GOT3 (cell line): ENCODE measurements at places on chromosomes 6 and 20.
A peak's percentile ranks its signal among the peaks of the same experiment; 100 is the strongest.

DNA sequence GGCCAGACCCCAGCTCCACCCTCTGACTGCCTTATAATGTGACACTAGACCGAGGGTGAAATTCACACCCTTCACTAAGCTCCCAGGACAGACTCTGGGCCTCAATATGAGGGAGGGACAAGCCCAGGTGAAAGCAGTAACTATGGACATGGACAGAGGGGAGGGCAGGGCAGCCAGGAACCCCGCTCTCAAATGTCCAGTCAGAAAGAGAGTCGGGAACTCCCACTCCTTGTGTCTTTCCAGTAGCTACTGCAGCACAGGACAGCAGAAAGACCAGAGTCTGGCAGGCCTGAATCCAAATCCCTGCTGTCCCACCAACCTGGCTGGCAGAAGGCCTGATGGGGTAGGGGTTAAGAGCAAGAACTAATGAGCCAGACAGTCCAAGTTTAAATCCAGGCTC, 6.4 kb downstream of the C20orf96 start:
- no peak for DNase-seq

DNA sequence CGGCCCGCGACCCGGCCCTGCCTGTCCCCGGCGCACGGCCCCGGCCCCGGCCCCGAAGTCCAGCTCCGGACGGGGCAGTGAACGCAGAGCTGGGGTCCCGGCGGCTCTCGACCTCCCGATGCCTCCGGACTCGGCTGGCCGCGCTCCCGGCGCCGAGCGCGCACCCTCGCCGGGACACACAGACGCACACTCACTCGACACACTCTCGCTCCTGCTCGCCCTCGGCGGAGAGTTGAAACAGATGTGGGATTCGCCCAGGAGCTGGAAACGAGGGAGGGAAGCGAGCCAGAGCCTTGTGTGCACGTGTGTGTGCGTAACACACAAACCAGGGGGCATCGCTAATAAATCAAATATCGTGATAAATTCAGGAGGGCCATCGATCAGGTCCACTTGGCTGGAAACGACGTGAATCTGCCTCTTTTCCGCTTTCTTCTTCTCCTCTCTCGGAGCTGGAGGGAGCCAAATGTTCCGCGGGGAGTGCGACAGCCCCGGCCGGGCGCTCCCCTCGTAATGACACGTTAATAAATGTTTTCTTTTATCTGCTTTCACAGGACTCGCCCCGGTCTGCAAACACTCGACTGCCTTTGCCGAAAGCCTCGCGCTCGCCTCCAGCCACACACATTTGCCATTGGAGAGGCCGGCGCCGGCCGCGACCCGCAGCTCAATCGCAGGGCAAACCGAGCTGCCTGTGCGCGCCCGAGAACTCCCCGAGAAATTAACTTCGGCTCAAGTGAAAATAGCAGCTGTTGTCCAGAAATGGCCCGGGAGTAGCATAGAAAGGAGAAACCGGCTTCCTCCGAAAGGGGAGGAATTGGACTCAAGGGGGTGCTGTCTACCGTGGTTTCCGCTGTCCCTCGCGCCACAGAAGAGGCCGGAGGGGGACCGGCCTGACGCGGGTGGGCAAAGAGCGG, 828 bp upstream of the SULF2 start:
- DNase-seq: peak; percentile 36

DNA sequence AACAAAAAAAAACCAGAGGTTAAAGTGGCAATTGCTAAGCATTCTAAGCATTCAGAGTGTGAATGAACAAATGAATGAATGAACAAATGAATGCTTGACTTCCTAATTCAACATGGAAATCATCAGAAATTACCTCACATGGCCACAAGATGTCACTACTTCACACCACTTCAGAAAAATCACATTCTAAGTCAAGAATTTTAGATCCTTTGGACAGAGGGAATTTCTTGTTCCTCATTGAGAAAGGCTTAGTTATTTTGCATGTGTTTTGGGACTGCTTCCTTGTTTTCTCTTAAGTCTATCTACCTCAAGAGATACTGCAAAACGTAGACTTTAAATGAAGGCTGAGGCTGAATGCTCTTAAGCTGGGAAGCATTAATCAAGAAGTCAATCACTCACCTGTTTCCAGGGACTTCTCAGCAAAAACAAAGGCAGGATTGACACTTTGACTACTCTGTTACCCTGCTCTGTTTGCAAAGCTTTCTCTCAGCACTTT, 120.2 kb downstream of the MBOAT1 start:
- DNase-seq: no peak

DNA sequence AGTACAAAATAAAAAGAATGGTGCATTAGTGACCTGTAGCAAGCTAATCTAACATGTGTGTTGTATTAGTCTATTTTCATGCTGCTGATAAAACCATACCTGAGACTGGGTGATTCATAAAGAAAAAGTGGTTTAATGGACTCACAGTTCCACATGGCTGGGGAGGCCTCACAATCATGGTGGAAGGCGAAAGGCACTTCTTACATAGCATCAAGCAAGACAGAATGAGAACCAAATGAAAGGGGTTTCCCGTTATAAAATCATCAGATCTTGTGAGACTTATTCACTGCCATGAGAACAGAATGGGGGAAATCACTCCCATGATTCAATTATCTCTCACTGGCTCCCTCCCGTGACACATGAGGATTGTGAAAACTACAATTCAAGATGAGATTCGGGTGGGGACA, 45.4 kb upstream of the AIG1 start:
- no peak for DNase-seq

GRCh38 chr20:31708736-31709534, 13.7 kb downstream of the BCL2L1 start:
- no peak for DNase-seq

- DNase-seq: no peak
These were observed 98.5 kb downstream of the F13A1 start for GRCh38 chr6:6221787-6222535.

- DNase-seq: no peak
These were observed 119.1 kb upstream of the SLC2A12 start for GRCh38 chr6:134171517-134171916.

- no peak for DNase-seq
These were observed 140.7 kb downstream of the ESR1 start for GRCh38 chr6:151948002-151948743.

GRCh38 chr20:21435576-21435975, 38.2 kb upstream of the NKX2-4 start:
- no peak for DNase-seq

GRCh38 chr20:13331536-13331935, 110.5 kb downstream of the ISM1 start:
- DNase-seq: no peak

GRCh38 chr6:5208471-5208971, 52.2 kb downstream of the LYRM4 start:
- no peak for DNase-seq

- DNase-seq: no peak
These were observed 29.0 kb downstream of the CHMP4B start for GRCh38 chr20:33840160-33840559.

DNA sequence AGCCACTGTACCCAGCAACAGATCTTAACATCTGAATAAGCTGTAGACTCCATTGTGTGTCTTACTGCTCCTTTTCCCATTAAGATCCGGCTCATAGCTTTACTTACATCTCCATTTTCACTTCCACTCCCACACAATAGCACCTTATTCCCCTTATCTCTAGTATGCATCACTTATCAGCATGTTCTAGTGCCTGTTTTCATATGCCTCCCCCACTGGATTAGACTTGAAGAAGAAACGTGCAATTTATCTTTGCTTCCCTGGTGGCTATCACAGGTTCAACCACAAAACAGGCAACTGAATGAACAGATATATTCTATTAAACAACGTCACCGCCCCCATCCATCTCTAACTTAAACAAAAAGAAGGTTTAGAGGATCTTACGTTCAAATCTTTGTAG, 12.1 kb downstream of the SSR1 start:
- no peak for DNase-seq

- no peak for DNase-seq
These were observed 93.7 kb downstream of the PPP1R14C start for GRCh38 chr6:150236544-150236943.

- DNase-seq: no peak
These were observed 120.4 kb upstream of the RIPOR2 start for GRCh38 chr6:25056130-25056529.

GRCh38 chr6:25027221-25027916, 91.6 kb upstream of the RIPOR2 start:
- no peak for DNase-seq

- no peak for DNase-seq
These were observed 30.9 kb downstream of the MKKS start for GRCh38 chr20:10402938-10403608.

GRCh38 chr6:118494091-118494490, 54.0 kb upstream of the PLN start:
- DNase-seq: no peak

DNA sequence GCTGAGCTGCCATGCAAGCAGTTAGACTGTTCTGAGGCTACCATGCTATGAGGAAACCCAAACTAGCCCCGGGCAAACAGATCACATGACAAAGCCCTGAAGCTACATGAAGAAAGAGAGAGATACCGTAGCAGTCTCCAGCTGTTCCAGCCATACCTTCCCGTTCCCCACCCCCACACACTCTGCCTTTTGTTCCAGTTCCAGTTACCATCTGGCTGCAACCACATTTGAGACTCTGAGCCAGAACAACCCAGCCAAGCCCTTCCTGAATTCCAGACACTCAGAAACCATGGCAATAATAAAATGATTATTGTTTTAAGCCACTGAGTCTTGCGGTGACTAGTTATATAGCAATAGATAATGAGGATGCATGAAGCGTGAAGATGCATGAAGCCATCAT, 28.3 kb downstream of the RIN2 start:
- DNase-seq: no peak

GRCh38 chr20:19851861-19852260, 93.8 kb downstream of the RIN2 start:
- no peak for DNase-seq

DNA sequence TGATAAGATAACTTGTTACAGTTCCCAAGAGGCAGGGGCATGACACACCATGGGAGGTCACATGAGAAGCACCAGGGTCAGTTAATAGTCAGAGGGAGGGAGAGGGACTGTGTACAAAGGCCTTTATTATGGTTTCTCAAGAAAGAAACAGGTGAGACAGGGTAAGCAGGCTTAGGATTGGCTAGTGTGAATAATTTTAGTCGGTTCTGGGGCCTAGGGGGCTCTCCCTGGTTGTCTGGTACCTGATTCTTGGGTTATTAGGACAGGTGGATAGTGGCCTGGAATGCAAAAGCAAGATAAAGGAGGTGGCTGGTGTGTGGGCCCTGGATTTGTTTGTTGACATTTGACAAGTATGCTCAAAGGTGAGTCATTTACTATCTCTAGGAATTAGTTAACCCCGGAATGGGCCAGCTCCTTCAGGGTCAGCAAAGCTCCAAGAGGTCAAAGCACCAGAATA, 49.4 kb upstream of the MCUR1 start:
- DNase-seq: no peak

GRCh38 chr6:167737205-167737830, 89.4 kb upstream of the AFDN start:
- DNase-seq: no peak

DNA sequence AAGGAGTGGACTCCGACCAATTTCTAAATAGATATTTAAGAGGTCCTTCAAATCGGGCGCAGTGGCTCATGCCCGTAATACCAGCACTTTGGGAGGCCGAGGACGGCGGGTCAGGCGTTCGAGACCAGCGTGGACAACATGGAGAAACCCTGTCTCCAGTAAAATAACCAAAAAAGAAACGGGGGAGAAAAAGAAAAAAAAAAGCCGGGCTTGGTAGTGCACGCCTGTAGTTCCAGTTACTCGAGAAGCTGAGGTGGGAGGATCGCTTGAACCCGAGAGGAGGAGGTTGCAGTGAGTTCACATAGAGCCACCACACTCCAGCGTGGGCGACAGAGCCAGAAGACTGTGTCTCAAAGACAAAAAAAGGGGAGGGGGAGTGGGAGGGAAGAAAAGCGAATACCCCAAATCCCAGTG, 53.3 kb upstream of the HFE start:
- DNase-seq: peak; percentile 30

DNA sequence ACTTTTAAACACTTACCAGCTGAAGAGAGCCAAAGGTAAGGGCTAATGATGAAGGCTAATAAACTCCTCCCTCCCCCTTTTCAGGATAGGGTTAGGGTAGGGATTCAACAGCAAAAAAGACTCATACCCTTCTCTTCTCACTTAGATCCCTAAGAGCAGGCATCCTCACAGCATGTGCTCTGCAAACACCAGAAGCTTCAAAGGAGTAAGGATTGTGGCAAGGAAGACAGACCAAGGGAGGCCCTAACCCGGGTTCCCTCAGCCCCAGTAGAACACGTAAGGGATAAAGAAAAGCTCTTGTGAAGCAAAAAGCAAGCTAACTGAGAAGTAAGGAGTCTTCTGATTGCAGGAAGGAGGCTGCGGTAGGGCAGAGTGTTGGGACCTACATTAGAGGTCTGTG, 11.6 kb downstream of the MAP3K7 start:
- no peak for DNase-seq

DNA sequence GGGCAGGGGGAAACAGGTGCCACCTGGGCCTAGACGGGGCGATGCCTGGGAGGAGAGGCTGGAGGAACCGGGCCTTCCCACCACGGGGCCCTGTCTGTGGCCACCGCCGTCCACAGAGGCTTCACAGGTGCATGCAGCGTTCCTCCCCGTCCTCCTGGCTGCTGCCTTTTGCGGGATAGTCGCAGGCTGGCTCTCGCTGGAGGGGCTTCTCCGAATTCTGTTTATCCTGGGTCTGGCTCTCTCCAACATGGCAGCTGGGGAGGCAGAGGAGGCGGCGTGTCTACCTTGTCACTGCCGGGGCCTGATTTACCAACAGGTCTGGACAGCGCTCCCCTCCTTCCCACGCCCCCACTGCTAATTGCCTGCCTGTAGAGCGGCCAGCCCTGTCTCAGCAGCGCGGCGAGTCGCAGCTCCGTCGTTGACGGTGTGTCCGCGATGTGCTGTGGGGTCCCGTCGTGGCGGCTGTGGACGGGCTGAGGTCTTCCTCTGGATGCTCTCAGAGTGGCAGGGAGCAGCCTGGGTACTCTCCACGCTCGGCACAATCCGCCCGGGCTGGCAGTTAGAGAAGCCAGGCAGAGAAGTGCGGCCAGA, 262.9 kb downstream of the TAF4 start:
- no peak for DNase-seq

GRCh38 chr6:116101790-116102189, 1.1 kb downstream of the NT5DC1 start:
- DNase-seq: no peak

DNA sequence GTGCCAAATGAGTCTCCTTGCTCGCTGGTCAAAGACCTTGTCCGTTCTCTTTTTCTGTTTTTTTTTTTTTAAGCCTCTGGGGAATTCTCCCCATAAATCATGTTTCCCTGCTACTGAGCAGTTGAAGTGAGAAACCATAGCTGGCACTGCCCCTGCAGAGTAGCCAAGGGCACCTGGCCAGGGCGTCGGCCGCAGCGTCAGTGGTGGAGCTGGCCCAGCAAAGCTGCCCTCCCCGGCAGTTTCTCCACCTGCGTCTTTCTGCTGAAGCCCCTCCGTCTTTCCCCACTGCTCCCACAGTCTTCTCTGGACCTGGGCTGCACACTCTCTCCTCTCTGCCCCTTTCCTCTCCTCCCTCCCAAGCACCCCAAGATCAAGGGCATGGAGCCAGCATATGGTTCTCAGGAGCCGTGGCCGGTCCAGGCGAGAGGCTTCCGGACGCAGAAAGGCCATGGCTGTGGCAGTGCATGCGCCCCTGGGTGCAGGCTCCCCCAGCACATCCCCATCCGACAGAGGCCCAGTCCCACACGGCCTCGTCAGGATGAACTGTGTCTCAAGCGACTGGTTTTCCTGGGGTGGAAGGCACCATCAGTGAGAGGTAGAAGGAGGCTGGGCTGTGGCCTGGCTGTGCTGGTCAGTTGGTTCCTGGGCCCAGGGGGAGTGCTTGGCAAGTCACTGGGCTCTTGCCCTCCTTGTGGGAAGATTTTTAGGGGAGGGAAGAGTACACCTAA, 218.1 kb downstream of the ERMARD start:
- DNase-seq: no peak
